GOT3 (cell line): ENCODE measurements at places on chromosomes 5 and 9.

DNA sequence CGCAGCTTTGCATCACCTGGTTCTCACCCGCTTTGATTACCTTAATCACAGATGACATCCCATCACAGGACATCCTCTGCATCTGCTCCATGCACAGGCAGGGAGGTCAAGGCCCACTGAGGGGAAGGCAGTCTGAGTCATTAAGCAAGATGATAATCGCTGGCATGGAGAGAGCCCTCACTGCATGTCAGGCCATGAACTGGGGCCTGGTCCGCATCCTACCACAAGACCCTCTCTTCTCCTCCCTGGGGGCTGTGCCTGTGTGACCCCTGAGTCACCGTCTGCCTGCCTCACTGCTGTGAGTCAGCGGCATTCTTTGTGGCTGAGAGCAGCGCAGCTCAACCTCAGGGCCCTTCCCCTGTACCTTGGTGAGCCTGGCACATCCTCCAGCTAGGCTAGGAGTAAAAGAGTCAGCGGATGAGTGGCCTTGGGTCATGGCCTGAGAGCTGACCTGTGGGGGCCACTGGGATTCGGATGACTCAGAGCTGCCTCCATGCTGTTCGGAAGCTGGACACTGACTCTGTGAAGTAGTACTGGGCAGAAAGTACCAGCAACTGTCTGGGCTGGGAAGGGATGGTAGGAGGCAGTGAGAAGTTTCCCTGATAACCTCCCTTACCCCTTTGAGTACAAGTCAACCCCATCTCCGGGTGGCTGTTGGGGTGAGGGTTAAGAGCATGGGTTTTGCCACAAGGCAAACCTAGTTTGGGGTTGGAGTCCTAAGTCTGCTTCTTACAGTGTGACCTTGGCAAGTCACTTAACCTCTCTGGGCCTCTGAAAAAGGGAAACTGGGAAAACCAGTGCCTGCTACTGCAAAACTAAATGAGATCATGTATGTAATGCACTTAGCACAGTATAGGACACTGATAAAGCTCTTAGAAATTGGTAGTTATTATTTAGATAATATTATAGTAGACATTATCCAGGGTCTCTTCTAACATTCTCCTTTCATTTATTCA, 14.6 kb upstream of the ARSI start:
- peak; percentile 92 for DNase-seq

DNA sequence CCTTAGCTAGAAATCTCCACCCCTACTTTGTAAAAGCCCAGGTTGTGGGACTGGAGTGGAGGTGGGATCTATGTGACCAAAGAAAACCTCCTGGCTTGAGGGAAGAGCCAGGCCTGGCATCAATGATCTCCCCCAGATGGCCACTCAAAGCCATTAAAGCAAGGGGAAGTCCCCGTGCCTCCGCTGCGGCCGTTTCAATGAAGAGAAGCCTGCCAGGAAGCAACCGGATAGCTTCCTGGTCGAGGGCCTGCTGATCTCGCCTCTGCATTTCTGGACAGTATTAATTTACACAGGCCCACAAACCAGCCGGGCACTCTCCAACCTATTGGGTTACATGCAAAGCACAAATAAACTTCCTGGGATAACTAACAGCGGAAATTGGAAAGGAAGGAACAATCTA, 160.5 kb upstream of the MSX2 start:
- DNase-seq: no peak

- no peak for DNase-seq
These were observed 37.9 kb downstream of the LNPEP start for GRCh38 chr5:96973532-96974401.

GRCh38 chr9:97501177-97501971, at the start of gene TMOD1:
TSS of gene TMOD1 (plus strand) at chr9:97501666. CDS start at chr9:97524189, 22,523 bp downstream.
- DNase-seq: no peak

GRCh38 chr5:31471040-31471439, 60.9 kb downstream of the DROSHA start:
- no peak for DNase-seq

DNA sequence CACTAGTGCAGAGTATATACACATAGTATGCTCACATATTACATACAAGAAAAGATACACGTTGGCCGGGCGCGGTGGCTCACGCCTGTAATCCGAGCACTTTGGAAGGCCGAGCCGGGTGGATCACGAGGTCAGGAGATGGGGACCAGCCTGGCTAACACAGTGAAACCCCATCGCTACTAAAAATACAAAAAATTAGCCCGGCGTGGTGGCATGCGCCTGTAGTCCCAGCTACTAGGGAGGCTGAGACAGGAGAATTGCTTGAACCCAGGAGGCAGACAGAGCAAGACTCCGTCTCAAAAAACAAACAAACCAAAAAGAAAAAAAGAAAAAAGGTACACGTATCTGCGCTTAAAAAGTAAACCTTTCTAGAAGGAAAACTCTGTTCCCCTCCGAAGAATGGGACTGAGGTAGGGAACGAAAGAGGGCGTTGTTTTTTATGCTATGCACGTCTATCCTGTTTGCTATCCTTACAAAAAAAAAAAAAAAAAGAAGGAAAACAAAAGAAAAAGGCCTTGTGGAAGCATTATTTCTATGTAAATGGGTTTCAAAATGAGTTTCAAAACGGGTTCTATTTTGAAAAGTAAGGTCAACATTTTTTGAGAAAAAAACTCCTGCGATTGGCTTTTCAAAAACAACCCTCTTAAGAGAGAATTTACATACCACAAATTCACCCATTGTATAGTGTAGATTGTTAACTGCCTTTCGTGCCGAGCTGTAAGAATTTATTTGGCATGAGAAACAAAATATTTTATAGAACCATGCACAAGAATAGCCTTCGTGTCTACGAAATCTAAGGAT, 1.2 kb downstream of the AK3 start:
- DNase-seq: no peak

DNA sequence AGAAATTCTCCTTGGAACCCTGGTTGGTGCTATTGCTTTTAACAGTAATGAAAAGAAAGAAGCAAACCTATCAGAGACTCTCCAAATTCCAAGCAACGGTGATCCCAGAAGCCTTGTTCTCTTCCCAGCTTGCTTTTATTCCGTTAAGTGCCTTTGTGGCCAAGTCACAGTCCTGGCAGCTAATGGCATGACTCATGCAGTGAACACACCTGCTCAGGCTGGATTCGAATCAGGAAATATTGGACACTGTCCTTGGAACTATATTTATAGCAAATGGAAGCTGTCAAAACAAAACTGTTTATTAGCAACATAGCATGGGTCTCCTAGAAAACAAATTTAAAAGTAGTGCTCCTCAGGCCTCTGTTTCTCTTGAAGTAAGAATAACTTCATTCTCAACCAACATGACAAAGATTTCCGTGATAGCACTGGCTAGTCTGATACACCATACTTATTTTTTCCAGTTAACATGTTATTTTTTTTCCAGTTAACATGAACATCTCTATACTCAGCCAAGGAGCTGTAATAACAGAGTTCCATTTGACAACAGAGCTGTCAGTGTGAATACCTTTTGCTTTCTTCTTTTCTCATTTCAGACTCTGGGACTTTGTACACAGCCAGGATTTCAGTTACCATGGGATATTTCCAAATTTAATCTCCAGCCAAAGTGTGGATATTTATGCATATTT, 502.4 kb downstream of the GADD45G start:
- DNase-seq: no peak

- DNase-seq: no peak
These were observed 7.5 kb upstream of the RAPGEF1 start for GRCh38 chr9:131747352-131747751.

GRCh38 chr9:34384368-34385165, 7.9 kb upstream of the MYORG start:
- no peak for DNase-seq

DNA sequence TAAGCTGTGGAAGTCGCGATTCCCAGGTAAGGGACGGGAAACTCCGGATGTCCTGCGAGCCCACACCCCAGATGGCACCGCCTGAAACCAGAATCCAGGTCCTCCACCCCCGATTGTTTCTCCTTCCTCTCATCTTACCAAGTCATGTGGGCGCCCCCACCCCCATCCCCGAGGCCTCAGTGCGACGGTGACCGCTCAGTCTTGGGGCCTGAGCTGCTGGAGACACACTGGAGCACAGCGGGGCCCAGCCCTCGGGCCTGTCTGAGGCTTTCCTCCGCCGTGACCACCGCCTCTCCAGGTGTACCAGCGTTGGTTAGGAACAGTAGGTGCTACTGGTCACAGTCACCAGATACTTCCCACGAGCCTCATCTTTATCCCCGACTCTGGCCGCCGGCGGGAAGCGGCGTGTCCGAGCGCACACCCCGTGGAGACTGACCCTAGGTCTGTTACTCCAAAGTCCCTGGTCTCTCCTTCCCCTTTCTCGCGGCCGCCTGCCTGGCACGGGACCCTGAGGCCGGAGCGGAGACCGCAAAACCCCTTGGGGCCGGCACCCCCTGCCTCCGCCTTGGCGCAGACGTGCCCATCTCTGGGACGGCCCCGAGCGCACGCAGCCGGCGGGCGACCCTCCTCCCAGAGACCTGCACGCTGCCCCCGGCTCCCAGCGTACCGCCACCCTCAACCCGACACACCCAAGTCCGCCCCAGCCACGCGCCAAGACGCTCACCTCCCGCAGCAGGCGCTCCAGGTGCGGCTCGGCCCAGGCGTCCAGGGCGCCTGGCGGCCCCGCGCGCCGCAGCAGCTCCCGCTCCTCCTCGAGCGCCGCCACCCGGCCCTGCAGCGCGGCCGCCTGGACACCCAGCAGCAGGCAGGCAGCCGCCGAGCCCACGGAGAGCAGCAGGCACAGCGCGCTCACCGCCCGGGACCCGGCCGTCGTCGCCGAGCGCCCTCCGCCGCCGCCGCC, 733 bp downstream of the COL23A1 start:
- DNase-seq: no peak

- no peak for DNase-seq
These were observed 69.6 kb downstream of the CHSY3 start for GRCh38 chr5:129973716-129974426.

GRCh38 chr9:137833721-137834613, 43.6 kb upstream of the CACNA1B start:
- no peak for DNase-seq

GRCh38 chr5:65102371-65102975, 333.7 kb downstream of the CWC27 start:
- no peak for DNase-seq

GRCh38 chr9:5743109-5743508, 89.8 kb downstream of the ERMP1 start:
- DNase-seq: no peak

- no peak for DNase-seq
These were observed 306.6 kb downstream of the ACTL7B start for GRCh38 chr9:108549184-108549583.

- DNase-seq: no peak
These were observed 71.8 kb downstream of the AK8 start for GRCh38 chr9:132806306-132806705.

DNA sequence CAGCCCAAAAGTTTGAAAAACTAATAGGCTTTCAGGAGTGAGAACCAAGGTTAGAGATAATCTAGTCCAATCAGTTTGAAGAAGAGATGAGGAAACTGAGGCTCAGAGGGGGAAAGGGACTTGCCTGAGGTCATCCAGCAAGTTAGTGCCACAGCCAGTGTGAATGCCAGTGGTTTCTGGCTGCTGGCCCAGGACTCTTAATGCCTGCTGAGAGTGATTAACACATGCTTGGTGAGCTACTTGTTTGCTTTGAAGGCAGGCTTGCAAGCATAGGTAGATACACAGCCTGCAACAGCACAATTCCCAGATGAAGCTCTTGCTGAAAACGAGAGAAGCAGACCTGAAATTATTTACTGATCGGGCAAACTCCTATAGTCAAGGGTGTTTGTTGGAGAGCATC, 591.6 kb upstream of the SGCD start:
- DNase-seq: no peak

- DNase-seq: peak; percentile 78
These were observed at the start of gene JAKMIP2 for GRCh38 chr5:147782110-147783028. TSS of gene JAKMIP2 (minus strand) at chr5:147782728. CDS start at chr5:147671806, 110,922 bp downstream.

GRCh38 chr9:81814794-81815464, 113.3 kb upstream of the SPATA31D4 start:
- DNase-seq: no peak

DNA sequence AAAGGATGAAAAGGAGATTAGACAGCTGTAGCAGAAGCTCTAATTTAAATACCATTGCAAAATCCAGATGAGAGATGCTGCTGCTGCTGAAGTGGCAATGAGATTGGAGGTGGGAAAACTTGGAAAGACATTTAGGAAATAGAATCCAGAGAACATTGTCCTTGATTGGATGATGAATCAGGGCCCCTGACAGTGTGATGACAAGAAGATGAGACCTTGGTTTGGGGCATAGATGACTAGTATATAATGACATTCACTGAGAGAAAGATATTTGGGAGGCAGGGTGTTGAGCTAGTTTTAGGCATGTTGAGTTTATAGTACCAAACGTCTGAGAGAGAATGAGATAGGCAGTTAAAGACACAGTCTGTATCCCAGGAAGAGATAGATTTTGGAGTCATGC, 311.5 kb upstream of the MPDZ start:
- DNase-seq: no peak

DNA sequence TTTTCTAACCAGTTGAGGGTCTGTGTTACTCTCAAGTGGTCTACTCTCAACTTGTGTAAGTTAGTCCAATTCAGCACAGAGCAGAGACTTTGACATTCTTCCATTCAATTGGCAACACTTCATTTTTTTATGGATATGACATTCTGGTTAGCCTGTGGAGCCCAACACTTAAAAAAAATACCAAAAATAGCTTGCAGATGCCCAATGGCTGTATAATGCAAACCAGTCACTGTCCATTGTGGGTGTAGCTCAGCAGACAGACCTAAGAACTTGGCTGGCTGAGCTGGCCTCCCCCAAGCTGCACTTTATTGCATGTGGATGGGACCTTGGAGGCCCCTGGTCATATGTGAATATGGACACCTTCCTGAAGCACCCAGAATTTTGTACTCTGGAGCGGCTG, 103.2 kb downstream of the DPYSL3 start:
- no peak for DNase-seq

DNA sequence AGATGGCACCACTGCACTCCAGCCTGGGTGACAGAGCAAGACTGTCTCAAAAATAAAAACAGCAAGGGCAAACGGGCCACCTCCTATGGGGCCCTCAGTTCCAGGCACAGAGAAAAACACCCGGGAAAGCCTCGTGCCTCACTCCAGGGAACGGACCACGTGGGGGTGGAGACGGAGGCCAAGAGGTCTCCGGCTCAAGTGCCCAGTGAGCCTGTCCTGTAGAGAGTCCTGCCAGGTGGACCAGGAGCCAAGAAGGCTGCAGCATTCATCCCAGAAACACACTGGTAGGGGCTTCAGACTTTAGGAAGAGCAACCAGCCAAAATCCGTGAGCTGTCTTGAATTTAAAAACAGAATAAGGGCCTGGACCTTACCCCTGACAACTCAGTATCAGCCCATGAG, 63.8 kb downstream of the C5orf15 start:
- DNase-seq: no peak

DNA sequence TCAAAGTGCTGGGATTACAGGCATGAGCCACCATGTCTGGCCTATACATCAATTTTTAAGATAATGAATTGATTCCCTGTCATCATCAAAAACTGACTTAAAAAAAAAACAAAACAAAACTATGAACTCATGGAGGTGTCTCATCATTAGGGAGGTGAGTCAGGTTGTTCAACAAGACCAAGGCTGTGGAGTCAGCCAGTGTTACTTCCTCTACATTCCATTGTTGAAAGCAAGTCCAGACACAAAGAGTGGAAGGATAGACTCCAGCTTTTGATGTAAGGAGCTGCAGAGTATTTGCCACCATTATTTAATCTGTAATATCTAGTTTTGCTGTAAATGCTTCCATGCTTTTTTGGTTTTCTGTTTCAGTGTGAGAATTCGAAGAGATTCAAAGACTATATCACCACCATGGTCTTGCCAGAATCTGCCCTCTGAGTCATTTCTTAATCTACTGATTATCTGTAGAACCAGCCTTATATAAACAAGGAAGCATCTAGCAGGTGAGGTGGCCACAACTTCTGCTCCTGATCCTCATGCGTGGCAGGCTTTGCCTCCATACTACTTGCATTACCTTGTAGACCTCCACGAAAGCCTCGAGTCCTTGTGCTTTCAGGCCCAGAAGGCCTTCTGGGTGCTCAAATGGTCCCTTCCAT, 156.1 kb downstream of the FGF1 start:
- DNase-seq: no peak
